ENCODE measurements at places on chromosomes 11 and 22.
A peak's percentile ranks its signal among the peaks of the same experiment; 100 is the strongest.

GRCh38 chr22:33888821-33889220 is 31.5 kb downstream of the LARGE1 start:
- no peak for DNase-seq

DNA sequence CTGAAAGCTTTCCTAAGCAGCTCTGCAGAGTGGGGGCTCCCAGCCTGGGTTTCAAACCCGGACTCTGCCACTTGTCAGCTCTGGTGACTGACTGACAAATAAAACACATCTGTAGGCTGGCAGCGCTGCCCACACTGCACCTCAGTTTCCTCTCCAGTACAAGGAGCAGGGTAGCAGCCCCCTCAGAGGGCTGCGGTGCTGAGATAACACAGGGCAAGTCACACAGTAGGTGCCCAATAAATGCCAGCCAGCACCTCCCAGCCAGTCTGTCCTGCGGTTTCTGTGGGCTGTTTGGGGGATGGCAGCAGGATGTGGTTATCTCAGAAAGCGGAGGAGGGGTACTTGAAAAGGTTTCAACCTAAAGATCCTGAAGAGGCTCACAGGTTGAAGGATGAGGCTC is 1.5 kb downstream of the SYT12 start:
- DNase-seq = no peak

- DNase-seq = no peak
These were observed 499.1 kb downstream of the INSC start for GRCh38 chr11:15613789-15614188.

- no peak for DNase-seq
These were observed 400.5 kb downstream of the TENM4 start for GRCh38 chr11:79040348-79040747.

DNA sequence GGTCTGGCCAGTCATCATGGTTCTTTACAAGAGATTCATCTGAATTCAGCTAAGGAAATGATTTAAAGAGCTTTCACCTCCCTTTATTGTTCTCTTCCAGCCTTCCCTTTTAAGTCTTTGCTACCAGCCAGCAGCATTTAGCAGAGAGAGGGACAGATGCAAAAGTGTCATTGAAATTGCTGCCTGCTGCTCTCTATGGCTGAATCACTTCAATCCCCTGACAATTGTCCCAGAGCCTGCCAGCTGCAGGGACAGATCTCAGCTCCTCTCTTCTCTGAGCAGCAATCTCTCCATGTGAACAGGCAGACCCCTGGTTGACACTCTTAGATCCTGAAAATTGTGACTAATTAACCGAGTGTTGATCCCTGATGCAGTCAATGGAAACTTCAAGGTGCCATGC is 816.9 kb upstream of the CCDC90B start:
- DNase-seq = no peak

GRCh38 chr11:83971063-83971462 is 684.9 kb upstream of the CCDC90B start:
- DNase-seq = no peak

DNA sequence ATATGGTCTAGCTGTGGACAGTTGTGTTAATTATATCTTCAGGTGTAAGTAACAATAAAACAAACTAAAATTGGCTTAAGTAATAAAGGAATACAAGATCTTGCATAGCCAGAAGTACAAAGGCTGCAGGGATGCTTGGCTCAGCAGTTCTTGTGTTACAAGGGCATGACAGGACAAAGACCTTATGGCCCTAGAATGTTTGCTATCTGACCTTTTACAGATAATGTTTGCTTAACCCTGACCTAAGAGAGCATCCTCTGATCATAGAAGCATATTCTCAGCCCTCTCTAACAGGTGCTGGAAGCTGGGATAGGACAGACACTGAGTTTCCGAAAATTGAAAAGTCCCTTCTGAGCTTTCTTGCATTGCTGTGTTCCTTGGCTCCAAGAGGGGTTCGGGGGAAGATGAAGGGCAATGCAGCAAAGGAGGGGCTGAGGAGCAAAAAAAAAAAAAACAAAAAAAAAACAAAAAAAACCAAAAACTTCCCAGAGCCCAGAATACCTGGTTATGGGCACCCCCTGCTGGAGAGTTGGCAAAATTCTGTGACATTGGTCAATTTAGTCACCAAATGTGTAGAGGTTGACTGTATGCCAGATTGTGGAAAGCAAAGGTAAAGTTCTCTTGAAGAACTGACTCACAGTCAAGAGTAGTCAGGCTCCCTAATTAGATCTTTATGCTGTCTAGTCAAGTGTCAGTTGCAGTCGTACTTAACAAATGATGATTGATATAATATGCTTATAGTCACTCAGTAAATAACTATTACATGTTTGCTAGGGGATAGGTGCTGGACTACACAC is 10.4 kb upstream of the HIKESHI start:
- no peak for DNase-seq

- DNase-seq = no peak
These were observed 46.7 kb upstream of the CTTN start for GRCh38 chr11:70351646-70352045.

DNA sequence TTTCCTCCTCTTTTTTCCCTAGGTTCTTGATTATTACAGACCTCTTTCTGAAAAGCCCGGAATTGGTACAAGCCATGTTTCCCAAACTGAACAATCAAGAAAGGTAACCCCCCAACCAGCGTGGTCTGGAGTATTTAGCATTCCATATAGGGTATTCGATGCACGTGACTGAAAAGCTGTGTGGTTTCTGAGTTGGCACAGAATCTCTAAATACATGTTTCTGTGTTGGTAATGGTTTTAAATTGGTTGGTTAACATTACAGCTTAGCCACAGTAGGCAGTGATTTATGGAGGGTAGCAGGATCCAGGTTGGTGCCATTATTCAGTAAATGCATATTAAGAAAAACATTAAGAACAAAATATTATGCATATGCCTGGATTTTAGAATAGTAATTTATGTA is 46.8 kb downstream of the ATXN10 start:
- DNase-seq = no peak

- no peak for DNase-seq
These were observed 541.7 kb downstream of the METTL15 start for GRCh38 chr11:28649922-28650321.

- peak; percentile 44 for DNase-seq
These were observed 52.4 kb upstream of the SHISAL1 start for GRCh38 chr22:44365191-44365590.

DNA sequence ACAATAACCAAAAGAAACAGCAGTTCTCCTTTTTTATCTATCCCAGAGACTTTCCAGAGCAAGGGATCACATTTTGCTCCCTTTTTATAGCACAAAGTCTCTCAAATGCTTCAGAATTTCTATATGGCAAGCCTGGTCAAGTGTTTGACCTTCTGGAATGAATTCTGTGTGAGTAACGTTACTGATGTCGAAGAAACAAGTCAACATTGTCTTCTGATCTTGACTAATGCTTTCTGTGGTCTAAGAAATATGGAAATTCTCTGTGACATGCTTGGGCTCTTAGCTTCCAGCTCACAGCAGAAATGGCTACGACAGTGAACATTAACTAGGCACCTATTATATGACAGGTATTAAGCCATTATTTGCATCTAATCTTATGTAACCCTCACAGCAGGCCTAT is 411.7 kb downstream of the CADM1 start:
- no peak for DNase-seq

- no peak for DNase-seq
These were observed 40.3 kb upstream of the ZBED5 start for GRCh38 chr11:10898003-10898762.

- no peak for DNase-seq
These were observed 29.8 kb downstream of the NEFH start for GRCh38 chr22:29509815-29510214.

DNA sequence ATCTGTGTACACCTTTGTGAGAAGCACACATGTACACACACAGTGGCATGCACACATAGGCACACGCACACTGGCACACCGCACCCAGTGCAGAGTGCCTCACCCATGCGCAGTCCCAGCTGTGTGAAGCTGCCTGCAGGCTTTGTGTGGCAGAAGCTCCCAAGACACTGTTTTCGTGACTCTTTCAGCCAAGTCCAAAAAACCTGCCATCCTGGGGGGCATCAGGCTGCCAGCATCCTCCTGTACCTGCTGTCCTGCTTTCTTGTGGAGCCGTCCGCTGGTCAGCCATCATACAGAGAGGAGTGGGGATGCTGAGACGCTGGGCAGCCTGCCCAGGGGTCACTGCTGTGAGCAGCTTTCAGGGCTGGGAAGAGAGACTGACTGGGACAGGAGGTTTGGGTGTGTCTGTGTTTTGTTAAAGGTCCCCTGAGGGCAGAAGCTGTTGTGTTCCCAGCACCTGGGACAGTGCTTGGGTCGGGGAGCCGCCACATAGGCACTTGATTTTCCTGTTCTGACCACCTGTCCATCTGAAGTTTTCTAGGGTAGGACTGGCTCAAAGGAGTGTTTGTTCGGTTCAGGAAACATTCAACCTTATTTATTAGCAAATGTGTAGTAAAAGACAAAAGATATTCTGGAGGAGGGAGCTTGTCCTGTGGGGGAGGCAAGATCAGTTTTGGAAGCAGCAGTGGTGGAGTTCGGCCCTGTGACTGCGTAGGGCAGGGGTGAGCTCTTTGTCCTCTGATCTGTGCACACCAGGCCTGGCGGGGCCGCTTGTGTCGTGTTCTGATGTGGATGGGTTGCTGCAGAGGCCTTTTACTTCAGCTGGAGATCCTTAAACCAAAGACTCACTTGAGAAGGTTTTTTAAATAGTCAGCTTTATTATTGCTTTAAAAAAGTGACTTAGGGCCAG is 29.7 kb downstream of the AP2A2 start:
- DNase-seq = peak; percentile 68

DNA sequence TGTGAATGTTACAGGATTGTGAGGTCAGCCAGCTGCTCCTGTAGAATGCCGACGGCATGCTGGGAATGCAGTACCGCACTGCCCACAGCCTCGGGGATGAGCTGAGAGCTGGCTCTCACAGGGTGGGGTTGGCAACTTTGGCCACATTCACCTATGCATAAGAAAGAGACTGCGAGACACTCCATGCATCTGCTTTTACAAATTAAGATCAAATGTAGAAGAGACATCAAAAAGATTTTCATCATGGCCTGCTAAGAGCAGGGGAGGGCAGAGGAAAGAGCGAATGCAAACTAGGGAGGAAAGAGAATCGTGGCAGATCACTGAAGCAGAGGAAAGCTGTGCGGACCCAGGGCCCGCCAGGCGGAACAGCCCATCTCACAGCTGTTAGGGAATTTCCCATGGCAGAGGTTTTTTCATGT is 49.8 kb upstream of the SPATA19 start:
- no peak for DNase-seq

GRCh38 chr22:22988785-22989184 is 81.5 kb upstream of the GNAZ start:
- DNase-seq = no peak

DNA sequence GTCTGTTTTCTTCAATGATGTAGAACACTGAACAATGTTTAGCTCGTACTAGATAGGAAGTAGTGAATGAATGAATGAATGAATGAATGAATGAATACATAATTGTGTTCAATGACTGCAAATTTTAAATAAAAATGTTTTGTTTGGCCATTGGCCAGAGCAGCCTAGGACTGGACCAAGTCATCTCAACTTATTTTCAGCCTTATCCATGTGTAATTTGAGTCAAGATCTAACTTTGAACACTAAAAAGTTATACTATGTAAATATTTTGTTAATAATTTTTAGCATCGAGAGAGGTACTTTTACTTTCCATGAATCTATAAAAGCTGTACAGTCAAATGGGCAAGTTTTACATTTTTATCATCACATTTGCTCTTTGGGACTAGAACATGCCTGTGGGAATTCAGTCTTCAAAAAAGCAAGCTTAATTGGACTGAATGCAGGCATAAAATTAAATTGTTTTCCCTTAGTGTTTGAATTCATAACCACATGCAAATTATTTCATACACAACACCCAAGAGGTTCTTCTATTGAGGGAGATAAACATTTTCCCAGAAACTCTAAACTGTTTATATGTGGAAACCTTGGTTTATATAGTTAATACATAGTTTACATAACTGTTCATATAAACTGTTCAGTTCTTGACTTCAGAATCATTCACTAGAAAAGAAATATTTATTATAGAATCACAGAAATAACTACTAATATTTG is 222.1 kb upstream of the ANO3 start:
- DNase-seq = no peak

DNA sequence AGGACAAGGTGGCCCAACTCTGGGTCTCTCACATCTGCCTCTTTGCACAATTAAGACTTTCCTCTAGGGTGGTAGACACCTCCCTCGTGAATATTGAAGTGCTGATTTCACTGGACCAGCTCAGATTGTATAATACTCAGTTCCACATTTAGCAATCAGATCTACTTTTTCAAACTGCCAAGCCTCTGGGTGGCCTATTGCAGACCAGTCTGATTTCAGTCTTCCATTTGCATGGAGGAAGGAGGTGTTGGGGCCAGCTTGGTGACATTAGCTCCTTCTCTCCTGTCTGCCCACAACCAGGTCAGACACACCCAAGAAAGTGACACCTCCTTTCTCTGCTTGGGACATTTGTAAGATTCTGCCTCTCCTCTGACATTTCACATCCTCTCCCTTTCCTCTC is 78.2 kb downstream of the PPFIBP2 start:
- DNase-seq = no peak

DNA sequence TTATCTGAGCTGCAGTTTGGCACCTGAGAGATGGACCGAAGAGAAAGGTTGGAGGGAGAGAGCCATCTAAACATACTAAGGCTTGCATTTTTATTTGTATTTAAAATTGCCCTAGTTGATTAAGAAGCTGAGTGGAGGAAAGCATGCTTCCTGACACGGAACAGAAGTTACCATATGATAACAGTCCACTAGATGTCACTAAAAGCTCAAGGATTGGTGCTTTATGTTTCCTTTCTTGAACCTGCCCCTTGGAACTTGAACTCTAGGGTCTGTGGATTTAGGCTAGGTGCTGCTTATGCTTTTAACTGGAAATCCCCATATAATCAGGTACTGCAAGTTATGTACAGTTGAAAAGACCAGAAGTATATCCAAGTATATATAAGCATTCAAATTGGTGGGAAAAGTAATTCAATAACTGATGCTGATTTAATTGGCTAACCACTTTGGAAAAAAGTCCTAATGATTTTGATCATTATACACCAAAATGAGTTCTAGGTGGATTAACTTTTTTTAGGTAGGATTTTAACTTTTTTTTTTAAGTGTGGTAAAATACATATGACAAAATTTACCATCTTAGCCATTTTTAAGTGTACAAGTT is 9.5 kb downstream of the RBMXL2 start:
- no peak for DNase-seq

DNA sequence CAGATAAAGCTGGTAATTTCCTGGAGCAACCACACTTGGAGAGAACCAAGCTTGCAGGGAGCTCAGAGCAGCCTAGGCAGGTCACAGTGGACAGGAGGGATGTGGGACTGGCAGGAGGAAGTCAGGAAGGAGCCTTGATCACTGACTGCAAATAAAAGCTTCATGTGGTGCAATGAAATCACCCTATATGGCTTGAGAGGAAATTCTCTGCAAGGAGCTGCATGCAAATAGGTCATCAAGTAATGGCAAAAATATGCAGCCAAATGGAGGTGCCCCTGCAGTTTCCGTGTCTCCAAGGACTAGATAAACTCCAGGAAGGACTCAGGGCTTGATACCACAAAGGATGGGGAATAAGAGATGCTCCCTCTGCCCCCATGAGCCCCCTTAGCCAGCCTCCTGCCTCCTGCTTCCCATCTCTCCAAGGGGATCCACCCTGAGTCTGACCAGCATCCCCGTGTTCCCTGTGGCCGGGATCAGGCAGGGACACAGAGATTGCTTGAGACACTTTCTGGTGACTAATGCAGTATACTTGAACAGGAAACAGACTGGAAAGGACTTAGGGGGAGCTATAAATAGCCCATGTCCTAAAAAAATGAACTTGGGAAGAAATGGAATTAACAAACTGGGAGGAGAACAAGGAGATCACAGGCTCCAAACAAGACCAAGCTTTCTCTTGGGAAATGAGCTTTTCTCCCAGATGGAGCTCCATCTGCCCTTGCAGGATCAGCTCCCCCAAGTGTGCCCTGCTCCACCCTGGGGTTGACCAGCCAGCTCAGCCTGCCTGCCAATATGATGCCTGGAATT is 23.9 kb upstream of the MICAL2 start:
- DNase-seq = peak; percentile 74

Measured in Right ventricle myocardium inferior (tissue), 1 donor.